ENCODE measurements at places on chromosomes 5 and 9.

GRCh38 chr5:133709209-133709725 lies 96.9 kb upstream of the FSTL4 start:
- no peak for DNase-seq

GRCh38 chr5:42349163-42349562 lies 74.1 kb upstream of the GHR start:
- no peak for DNase-seq

- DNase-seq = no peak
Measured at GRCh38 chr9:32741706-32742105, 41.6 kb upstream of the TMEM215 start.

DNA sequence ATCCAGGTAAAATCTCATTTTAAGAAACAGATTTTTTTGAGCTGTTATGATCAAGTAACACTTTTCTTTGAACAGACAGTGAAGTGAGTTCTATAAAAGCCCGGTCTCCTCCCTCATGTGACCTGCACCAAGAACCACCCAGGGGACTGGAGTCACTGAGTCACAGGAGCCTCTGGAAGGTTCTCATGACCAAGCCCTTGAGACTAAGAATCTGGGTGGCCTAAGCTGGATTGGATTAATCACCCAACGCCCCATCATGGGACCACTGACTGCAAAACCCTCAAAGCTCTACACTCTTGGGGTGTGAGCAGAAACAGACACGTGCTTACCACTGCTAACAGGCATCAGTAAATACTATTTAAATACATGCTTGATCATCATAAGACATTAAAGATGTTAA lies 48.4 kb downstream of the SECISBP2 start:
- no peak for DNase-seq

- DNase-seq = no peak
Measured at GRCh38 chr9:88732128-88732527, 197.2 kb downstream of the NXNL2 start.

DNA sequence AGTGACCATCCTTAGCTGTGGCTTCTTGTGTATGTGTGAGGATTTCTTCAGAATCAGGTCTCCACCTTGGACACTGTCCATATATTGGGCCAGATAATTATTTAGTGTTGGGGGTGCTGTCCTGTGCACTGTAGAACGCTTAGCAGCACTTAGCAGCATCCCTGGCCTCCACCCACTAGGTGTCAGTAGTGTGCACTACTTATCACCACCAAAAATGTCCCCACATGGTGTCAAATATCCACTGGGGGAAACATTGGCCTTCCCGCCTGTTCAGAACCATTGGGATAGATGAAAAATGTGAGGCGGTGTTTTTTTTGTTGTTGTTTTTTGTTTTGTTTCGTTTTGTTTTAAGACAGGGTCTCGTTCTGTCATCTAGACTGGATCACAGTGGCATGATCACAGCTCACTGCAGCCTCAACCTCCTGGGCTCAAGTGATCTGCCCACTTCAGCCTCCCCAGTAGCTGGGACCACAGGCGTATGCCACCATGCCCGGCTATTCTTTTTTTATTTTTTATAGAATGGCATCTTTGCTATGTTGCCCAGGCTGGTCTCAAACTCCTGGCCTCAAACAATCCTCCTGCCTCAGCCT lies 67.7 kb downstream of the TENT4A start:
- peak; percentile 34 for DNase-seq

GRCh38 chr9:34451135-34451534 lies 7.2 kb downstream of the FAM219A start:
- no peak for DNase-seq

DNA sequence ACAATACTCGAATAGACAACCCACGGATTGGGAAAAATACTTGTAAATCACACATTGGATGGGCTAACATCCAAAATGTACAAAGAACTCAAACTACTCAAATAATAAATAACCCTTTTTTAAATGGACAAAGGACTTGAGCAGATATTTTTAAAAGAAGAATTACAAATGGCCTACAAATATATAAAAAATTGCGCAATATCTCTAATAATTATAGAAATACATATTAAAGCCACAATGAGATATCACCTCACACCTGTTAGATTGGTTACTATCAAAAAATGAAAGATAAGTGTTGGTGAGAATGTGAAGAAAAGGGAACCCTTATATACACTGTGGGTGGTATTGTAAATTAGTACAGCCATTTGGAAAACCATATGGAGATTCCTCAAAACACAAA lies 40.8 kb upstream of the ADAMTS19 start:
- DNase-seq = no peak

DNA sequence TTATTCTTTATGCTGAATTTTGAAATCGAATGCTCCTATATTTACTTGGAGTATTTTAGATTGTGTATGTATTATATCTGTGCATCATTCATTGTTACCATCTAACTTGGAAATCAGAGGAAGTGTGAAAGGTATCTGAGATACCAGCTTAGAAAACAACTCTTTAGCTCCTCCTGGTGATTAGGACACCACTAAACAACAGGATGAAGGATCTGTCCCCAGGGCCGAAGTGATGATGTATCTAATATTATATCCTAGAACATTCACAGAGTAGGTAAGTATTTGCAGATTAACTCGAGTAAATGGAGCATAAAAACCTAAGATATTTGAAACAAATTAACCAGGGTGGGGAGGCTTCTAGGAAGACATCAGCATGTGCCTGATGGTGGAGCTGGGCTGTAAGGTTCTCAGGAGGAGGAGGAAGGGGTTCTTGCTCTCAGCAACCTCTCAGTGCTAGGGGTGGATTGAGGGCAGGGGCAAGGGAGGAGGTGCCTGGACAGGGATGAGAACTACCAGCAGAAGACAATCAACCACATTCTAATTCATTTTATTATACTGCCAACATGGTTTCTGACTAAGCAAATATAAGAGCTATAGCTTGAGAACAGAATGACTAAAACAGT lies 2.6 kb upstream of the NFIL3 start:
- no peak for DNase-seq

DNA sequence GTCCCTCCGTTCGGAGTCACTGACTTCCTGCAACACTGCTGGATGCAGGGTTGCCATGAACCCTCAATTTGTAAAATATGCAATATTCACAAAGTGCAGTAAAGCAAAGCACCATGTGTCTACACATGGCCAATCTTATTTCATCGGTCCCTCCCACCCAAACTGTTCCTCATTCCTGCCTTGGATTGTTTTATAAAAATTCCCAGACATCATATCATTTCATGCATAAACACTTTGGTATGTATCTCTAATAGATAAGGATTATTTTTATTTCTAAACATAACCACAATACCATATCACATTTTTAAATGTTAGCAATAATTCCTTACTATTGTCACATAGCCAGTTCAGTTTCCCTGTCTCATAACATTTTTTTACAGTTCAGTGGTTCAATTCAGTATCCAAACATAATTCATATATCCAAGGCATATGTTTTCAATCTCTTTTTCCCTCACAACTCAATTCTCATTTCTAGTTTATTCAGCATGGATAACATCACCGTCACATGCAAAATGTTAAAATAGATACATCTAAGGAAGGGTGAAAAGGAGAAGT lies 82.0 kb upstream of the PCAT7 start:
- DNase-seq = no peak

- DNase-seq = no peak
Measured at GRCh38 chr5:22757776-22758175, 95.4 kb downstream of the CDH12 start.

DNA sequence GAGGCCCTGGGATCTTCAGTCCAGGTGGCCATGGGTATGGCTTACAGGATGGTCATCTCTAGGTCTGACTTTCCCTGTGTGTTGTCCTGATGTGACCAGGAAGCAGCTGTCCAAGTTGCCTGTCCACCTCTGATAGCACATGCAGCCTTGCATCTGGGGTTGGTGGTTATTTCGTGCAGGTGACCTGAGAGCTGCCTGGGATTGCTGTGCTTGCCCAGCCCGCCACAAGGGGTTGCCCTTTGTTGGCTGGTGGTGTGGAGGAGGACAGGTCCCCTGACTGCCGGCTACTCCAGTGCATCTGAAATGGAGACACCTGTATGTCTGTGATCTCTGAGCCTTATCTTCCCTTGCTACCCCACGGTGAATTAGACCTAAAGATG lies 212.6 kb downstream of the ARHGAP26 start:
- no peak for DNase-seq

DNA sequence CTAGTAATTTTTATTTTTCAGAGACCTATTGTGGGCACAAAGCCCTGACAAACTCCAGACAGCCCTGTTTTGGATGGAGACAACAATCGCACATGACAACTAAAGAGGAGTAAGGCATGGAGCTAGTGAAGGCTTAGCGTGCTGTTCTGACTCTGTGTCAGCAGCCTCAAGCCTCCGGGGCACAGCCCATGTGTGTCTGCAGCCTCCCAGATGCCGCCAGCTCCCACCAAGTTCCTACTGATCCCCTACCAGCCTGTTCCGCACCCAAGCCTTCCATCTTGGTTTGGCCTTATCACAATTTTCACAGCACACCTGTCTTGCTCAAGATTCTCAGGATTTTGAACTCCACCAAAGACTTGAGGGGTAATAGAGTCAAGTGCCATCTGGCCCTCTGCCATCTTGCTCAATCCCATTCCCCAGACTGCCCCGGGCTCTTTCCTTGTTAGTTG lies 70.3 kb upstream of the SH3PXD2B start:
- no peak for DNase-seq
